ENCODE measurements at places on chromosomes 2 and 18.

DNA sequence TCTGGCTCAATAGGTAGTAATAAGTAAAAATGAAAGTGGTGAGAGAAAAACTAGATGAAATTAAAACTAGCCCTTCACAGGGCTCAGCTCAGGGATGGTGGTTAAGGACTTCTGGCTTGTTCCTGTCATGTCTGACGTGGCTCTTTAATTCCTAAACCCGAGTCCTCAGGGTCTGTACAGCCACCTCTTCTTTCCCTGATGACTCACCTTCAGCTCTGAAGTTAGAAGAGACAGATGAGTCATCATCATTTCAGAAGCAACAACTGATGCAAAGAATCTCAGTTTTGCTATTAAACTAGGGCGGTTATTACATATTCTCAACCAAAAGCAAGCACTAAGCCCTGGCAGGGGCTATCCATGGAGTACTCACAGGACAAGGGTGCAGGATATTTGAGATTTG, 24.0 kb upstream of the ITGB6 start:
- DNase-seq, result no peak

GRCh38 chr2:190891889-190892288, 11.3 kb downstream of the GLS start:
- DNase-seq, result no peak

DNA sequence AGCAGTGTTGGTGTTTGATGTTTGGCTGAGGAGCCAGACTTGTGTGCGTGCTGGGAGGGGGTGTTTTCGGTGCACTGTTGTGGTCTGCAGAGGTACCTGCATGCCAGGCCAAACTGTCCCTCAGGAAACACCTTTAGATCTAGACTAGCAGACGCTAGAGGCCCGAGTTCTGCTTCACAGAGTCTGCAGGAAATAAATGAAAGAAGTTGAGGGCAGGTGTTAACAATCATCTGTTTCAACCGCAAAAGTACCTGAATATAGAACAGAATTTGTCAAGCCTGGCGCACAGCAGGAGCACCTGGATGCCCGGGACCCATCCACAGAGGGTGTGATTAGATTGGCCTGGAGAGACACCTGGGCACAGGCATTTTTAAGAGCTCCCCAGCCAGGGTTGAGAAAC, 40.5 kb upstream of the REL start:
- no peak for DNase-seq

DNA sequence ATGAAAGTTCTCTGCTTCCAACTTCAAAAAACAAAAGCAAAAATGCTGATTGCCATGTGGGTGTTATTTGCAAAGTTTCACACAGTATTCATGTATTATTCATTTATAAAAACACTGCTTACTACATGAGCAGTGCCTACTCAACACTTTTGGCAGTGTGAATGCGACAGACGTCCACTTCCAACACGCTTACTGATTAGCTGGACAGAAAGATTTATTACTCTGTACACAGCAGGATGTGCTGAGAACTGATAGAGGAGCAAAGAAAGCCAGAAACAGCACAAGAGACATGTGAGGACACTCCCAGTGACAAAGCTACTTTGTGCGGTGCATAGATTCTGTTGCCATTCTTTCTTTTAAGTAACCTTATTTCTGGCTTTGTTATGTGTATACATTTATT, 258.8 kb downstream of the DLGAP1 start:
- no peak for DNase-seq

DNA sequence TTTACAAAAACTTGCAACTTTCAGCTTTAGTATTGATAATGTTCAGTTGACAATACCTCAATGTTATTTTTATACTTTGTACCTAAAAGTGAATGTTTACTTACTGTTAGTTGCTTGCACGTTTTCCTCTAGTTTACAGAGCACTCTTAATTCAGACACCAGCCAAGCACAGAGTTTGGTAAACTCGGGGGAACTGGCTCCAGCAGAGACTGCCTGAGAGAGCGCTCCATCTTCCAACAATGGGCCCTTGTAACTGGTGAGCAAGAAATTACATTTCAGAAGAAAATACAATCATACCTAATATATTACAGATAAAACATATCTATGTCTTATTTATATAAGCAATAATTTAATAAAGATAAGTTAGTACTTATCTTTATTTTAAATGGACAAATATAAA, 3.7 kb downstream of the FAM98A start:
- DNase-seq, result no peak

DNA sequence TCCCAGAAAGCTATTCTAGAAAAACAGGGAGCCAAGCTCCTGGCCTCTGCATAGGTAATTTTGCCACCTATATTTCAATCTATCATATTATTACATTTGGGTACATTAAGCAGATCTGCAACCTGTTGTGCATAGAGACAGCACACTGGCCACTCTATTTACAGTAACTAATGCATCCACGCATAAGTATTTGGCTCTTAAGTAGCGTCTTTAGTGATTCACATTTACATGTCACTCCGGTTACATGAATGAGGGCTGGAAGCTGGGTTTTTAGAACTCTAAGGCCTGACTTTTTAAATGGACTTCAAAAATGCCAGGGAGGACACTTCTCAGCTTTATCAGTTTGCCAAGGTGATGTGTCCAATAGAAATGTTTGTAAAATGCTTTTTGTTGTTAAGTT, 97.7 kb downstream of the NYAP2 start:
- no peak for DNase-seq

DNA sequence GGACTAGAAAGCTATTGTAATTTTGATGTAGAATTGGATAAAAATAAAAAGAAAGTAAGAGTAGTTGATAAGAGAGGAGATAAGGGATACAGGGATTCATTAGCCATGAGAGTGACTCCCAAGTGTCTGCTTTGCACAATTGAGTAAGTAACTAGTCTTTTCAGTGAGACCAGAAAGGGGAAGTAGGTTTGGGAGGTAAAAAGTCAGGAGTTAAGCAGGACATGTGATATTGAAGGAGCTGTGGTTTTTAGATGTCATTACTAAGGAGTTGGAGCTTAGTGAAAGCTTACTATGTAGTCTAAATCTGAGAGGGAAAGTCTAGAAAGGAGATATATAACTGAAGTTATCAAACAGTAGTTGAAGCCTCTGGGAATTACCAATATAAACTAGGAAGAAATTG, 93.4 kb downstream of the SLC5A7 start:
- DNase-seq, result no peak

DNA sequence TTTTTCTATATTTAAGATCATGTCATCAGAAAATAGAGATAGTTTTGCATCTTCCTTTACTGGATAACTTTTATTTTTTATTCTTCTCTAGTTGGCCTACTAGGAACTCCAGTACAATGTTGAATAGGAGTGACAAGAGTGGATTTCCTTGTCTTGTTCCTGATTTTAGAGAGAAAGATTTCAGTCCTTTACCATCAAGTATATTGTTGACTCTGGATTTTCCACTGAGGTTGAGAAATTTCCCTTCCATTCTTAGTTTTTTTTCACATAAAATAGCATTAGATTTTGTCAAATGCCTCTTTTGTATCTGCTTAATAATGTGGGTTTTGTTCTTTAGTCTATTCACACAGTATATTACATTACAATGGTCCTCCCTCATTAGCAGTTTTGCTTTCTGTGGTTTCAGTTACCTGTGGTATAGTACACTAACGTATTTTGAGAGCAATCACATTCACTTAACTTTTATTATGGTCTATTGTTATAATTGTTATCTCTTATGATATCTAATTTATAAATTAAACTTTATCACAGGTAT, 105.5 kb downstream of the THADA start:
- no peak for DNase-seq

DNA sequence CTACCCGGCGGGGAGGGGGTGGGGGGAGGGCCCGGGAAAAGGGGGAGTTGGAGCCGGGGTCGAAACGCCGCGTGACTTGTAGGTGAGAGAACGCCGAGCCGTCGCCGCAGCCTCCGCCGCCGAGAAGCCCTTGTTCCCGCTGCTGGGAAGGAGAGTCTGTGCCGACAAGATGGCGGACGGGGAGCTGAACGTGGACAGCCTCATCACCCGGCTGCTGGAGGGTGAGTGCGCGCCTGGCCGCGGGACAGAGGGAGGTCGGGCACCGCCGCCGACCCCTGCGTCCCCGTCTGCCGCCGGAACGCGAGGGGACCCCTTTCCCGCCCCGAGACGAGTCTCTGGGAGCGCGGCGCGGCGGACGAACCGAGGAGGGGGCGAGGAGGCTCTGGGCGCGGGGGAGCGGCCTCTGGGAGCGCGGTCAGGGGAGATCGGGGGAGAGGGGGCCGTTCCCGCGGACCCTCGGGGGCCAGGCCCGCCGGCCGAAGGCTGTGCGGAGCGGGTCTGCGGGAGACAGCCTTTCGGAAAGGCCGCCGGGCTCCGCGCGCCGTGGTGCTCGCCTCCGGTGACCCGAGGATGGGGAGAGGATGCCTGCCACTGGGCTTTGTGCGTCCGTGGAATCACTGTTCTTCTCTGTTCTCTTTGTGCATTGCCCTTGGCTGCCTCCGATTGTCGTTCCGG, 463 bp downstream of the PPP1CB start:
- peak; percentile 3 for DNase-seq

DNA sequence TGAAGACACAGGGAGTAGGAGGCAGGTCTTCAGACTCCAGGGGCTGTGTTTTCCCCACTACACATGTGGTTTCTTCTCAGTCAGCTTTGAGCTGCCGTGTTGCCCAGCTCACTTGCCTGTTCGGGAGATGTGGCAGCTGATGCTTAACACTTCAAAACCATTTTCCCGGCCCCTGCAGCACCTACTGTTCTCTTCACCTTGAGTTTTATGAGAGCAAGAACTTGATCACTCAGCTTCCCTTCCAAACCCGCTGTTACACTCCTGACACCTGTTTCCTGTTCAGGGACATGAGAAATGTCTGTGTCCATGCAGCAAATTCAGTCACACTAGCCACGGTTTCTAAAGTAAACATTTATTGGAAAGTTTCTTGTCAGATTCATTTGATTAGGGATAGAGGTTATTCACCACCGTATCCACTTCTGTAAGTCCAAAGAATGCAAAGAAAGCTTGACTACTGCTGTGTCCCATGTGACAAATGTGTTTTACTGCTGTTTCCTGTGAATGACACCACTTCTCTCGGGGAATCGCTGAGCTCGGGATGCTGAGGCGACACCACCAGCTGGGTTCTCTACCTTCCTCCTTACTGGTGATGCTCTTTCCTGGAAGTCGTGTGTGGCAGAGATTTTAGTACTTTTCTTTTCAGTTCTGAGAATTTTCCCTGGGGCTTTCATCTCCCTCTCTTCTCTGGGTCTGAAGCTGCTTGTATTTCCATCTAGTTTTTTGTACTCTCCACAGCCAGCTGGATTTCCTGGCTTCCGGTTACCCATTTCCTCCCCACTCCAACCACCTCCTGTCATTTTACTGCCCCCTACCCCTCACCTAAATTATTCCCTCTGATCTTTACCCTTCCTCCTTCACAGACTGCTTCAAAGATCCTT, 91.7 kb downstream of the KLF7 start:
- no peak for DNase-seq

- no peak for DNase-seq
Observed at GRCh38 chr2:82139979-82140611, 1835.5 kb upstream of the LRRTM1 start.

DNA sequence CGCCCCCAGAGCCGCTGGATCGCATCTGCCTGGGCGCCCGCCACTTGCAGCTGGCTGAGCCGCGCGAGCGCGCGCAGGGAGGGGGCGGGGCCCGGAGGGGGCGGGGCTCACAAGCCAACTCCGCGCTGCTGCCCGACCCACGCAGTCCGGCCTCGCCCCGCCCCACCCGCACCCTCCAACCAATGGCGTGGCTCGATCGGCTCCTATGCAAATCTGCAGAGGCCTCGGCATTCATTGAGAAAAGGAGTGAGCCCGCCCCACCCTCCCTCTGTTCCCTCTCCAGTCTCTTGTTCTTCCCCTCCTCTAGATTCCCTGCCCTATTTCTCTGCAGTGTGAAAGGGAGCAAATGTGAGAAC, at the start of gene ALK:
ALK (minus strand) TSS at position 27 of the 356 bp plus-strand sequence. CDS start 927 bp downstream, outside the sequence.
- DNase-seq, result peak; percentile 31

DNA sequence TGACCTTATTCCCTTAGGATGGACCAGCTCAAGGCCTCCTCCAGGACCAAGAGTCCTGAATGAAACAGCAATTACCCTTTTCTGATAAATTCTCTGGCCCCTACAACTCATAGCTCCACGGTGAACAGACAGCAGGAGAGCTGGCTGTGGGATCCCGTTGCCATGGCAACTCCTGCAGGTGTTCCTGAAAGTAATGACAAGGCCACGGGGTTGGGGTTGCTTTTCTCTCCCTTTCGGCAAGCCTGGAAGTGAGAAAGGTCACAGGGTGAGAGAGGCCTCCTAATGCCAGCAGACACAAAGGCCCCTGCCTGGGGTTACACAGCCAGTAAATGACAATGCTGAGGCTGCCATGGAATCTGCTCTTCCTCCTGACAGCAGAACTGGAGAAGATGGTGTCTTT, 403.0 kb downstream of the NBAS start:
- DNase-seq, result no peak

- DNase-seq, result no peak
Observed at GRCh38 chr2:88838165-88838635, 146.7 kb downstream of the RPIA start.

- no peak for DNase-seq
Observed at GRCh38 chr2:60109744-60110143, 443.7 kb downstream of the BCL11A start.

DNA sequence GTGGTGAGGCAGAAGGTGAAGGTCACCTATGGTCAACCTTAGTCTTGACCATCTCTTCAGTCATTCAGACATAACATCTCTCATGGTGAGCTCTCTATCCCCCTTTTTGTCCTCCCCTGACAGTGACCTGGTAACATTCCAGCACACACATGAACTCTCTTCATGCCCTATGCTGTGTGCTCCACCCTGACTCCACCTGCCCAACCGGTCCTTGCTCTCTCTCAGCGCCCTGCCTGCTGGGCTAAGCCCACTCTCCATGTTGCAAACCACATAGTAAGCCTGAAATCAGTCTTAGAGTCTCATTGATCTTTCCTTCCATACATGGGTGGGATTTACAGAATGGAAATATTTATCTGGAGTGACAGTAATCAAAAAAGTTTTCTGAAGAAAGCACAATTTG, 52.8 kb downstream of the MARCO start:
- DNase-seq, result no peak

- no peak for DNase-seq
Observed at GRCh38 chr2:5316001-5316490, 376.1 kb upstream of the SOX11 start.

- DNase-seq, result no peak
Observed at GRCh38 chr2:40746191-40746590, 294.3 kb upstream of the SLC8A1 start.

- no peak for DNase-seq
Observed at GRCh38 chr2:42192652-42193566, 23.8 kb downstream of the EML4 start.

DNA sequence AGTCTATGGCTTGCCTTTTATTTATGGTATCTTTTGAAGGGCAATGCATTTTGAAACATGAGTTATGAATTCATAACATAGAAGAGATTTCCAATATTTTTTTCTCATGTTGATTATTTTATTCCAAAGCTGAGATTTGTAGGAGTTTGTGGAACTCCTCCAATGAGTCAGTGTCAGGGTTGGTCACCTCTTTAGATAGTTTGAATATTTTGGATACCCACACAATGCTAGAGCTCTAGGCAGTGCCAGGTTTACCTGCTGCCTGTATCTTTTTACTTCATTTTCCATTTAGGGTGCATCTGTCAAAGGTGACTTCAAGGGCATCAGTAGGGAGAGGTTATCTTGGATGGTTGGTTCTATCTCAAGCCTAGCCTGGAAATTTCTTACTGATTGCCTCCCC, 152.7 kb downstream of the CERS6 start:
- DNase-seq, result no peak

GRCh38 chr18:58335223-58335622, 291.2 kb downstream of the NEDD4L start:
- DNase-seq, result no peak

- no peak for DNase-seq
Observed at GRCh38 chr2:132479155-132479554, 62.5 kb downstream of the GPR39 start.

GRCh38 chr2:190219186-190219585, 100.4 kb downstream of the HIBCH start:
- DNase-seq, result no peak

- DNase-seq, result no peak
Observed at GRCh38 chr2:235494716-235495372, 1.0 kb downstream of the AGAP1 start.

Measured in activated CD8-positive, alpha-beta memory T cell treated with anti-CD3 and anti-CD28 coated beads for 1 hour (primary cell).